Gastroesophageal sphincter (tissue), 4 donors: ENCODE measurements at places on chromosomes 16 and 17. TPM values are rescaled to one million over a fixed set of nuclear protein-coding genes. Genes with fewer than 3 reads are reported as not detected.

Gene ABAT
- 11.5 TPM for total RNA-seq

Gene CXCL16
- 5.3 TPM for total RNA-seq

Gene CDH8
- total RNA-seq: 1.2 TPM

Gene KRT40
- not detected for total RNA-seq

Gene ABCA5
- 20.5 TPM for total RNA-seq

Gene CTRB1
- total RNA-seq: not detected

Gene DHRS7C
- total RNA-seq: not detected

Gene SECTM1
- 16.2 TPM for total RNA-seq
